ENCODE measurements at places on chromosomes 12 and 14.

DNA sequence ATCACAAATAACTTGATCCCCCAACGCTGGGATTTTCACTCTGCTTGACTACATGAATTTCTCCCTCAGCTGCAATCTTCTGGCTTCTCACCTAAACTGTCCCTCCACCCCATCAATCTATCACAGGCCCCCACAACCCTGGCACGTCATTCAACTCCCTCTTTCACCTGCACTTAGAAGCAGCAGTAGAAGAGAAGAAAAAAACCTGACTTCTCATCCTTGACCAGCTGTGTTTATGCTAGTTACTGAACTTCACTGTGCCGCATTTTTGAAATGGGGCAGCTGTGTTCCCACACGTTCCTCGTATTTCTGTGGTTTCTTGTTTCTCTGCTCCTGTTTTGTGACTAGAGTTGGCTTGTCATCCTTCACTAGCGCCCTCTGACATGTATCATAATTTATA lies 35.0 kb downstream of the ITPR2 start:
- no peak for DNase-seq

DNA sequence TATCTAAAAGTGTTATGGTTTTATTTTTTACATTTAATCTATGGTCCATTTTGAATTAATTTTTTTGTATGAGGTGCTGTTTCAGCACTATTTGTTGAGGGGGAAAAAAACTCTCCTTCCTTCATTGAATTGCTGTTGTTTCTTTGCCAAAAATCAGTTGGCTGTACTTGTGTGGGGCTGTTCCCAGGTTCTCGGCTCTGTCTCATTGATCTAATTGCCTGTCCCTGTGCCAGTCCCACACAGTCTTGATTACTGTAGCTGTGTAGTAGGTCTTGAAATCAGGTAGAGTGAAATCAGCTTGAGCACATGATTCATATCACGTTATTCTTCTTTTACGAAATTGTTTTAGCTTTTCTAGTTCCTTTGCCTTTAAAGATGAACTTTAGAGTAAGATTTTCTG lies 109.7 kb downstream of the ADGRD1 start:
- no peak for DNase-seq

GRCh38 chr12:121955258-121956237 lies 37.2 kb downstream of the CFAP251 start:
- no peak for DNase-seq

GRCh38 chr12:1328391-1328790 lies 266.0 kb downstream of the FBXL14 start:
- no peak for DNase-seq

DNA sequence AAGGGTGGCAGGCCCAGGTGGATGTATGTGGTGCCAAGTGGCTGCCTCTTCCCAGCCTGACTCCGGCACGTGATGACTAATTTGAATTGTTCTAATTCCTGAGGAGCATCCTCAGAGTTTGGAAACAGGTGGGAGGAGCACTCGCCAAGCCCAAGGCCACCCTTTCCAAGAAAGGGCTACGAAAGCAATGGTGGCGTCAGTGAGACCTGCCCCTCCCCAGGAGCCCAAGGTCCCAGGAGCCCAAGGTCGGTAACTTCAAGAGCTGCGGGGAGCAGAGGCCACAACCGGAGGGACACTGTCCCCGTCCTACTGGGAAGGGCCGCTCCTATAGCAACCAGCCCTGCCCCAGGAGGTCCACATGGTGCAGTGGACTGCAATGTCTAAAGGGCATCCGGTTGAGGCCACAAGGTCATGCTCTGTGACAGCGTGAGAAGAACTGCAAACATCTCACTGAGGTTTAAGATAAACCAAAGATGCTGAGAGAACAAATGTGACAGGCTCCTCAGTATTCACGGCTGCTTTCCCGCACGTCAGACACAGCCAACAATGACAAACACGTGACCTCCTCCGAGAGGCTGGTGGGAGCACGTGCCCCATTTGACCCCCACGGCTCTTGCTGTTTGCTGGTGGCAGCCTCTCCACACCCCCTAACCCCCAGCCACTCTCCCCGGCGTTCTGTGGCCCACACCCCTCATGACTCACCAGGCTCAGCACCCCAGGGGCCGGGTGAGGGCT lies 79.6 kb downstream of the ITPK1 start:
- DNase-seq, result no peak

- DNase-seq, result no peak
Measured at GRCh38 chr12:11947213-11947612, 123.5 kb upstream of the BCL2L14 start.

All from stimulated activated CD4-positive, alpha-beta T cell treated with anti-CD3 and anti-CD28 coated beads, Interleukin-1b, Interleukin-23, amount 100 ng/mL, for 4 hours (primary cell).